Kidney epithelial cell (primary cell): ENCODE measurements at places on chromosomes 2 and 18. TPM values are rescaled to one million over a fixed set of nuclear protein-coding genes. Genes with fewer than 3 reads are reported as not detected.

NOSTRIN gene
- 0.42 and 0.89 TPM in 2 replicates for total RNA-seq

ERMN gene
- total RNA-seq: not detected in 2 replicates

ATG9A gene
- 46.1 and 58.0 TPM in 2 replicates for total RNA-seq

TCF23 gene
- not detected in 2 replicates for total RNA-seq

SCYGR1 gene
- not detected in 2 replicates for total RNA-seq

MAP3K19 gene
- total RNA-seq: not detected in 2 replicates

SCYGR4 gene
- total RNA-seq: not detected in 2 replicates

AGXT gene
- 0.25 TPM in 1 of 2 replicates, not detected in the other for total RNA-seq

CYP1B1 gene
- 2.5 and 8.1 TPM in 2 replicates for total RNA-seq

ST6GAL2 gene
- total RNA-seq: 4.5 and 5.3 TPM in 2 replicates

ANKRD53 gene
- 0.54 and 0.75 TPM in 2 replicates for total RNA-seq

VWC2L gene
- total RNA-seq: not detected in 2 replicates
